ENCODE measurements at places on chromosomes 6 and 20. TPM values are rescaled to one million over a fixed set of nuclear protein-coding genes. Genes with fewer than 3 reads are reported as not detected.

The RSPO3 gene
- not detected for polyA plus RNA-seq

GRCh38 chr6:54003316-54003715 lies 107.9 kb upstream of the MLIP start:
- no peak overlapping the region for H3K27ac ChIP-seq
- no peaks in the 10 kb centered on the region for H3K27me3 ChIP-seq
- DNase-seq, result no peak
- H3K36me3 ChIP-seq, result no peaks in the 10 kb centered on the region
- H3K4me3 ChIP-seq, result no peak overlapping the region
- no peaks in the 10 kb centered on the region for H3K4me1 ChIP-seq

The TOMM34 gene
- polyA plus RNA-seq, result 19.1 TPM

DNA sequence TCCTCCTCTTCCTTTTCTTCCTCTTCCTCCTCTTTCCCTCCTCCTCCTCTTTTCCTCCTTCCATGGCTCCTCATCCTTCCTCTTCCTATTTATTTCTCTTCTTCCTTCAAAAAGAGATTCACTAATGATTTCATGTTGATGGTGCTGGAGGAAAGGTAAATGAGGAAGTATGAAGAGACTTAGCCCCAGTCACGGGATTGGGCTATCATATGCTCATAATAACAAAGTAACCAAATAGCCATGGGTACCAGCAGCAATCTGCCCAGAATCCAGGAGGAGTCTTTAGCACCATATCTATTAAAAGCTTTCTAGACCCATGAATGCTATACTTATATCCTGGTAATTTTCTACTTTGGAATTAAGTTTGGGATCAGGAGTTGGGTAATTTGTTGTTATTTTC lies 910.9 kb upstream of the MAP3K7 start:
- no peaks in the 10 kb centered on the region for H3K36me3 ChIP-seq
- no peak for DNase-seq
- no peak overlapping the region for H3K4me3 ChIP-seq
- no peak overlapping the region for H3K27ac ChIP-seq
- no peaks in the 10 kb centered on the region for H3K4me1 ChIP-seq

GRCh38 chr6:40352006-40352405 lies 235.2 kb downstream of the LRFN2 start:
- no peaks in the 10 kb centered on the region for H3K4me1 ChIP-seq
- no peak overlapping the region for H3K27ac ChIP-seq
- H3K27me3 ChIP-seq, result no peaks in the 10 kb centered on the region
- no peaks in the 10 kb centered on the region for H3K36me3 ChIP-seq
- H3K4me3 ChIP-seq, result no peak overlapping the region

DNA sequence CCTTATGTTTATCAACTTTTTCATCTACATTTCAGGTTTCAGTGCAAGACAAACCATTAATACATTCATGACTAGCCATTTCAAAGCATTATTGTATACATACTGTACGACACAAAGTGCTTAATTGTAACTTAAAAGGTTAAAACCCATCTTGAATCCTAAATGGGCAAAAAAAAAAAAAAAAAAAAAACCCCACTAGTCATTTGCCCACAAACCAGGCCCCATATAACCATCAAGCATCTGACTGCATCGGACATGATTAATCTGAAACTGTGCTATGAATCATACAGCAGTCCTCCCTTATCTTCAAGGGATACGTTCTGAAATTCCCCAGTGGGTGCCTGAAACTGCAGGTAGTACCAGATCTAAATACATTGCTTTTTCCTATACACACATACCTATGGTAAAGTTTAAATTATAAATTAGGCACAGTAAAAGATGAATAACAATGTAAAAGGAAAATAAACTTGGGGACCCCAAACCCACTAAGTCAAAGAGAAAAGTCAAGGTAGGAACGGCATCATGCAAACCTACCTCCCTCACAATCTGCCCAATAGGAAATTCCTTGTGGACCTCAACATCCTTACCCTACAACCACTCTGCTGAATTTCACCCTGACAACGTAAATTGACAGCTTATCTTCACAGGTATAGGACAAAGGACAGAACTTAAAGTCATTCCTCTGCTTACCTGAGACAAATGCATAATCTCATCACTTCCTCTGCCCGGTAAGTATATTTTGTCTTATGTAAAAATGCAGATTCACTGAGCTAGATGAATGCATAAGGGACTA lies 14.3 kb downstream of the B4GALT5 start:
- no peak for DNase-seq
- H3K4me3 ChIP-seq, result no peak overlapping the region
- H3K4me1 ChIP-seq, result peaks cover 7% of the 10 kb centered on the region
- no peaks in the 10 kb centered on the region for H3K27me3 ChIP-seq
- no peaks in the 10 kb centered on the region for H3K36me3 ChIP-seq
